ENCODE measurements at places on chromosomes 12 and 14. TPM values are rescaled to one million over a fixed set of nuclear protein-coding genes. Genes with fewer than 3 reads are reported as not detected.
A peak's percentile ranks its signal among the peaks of the same experiment; 100 is the strongest.

- no peaks in the 10 kb centered on the region for H3K27me3 ChIP-seq
- no peak overlapping the region for H3K4me3 ChIP-seq
- no peaks in the 10 kb centered on the region for H3K36me3 ChIP-seq
- peaks cover 7% of the 10 kb centered on the region for H3K4me1 ChIP-seq
- no peak overlapping the region for H3K27ac ChIP-seq
Measured at GRCh38 chr12:9872162-9872561, 3.0 kb upstream of the CLEC2B start.

GRCh38 chr12:101793401-101793800, 37.4 kb downstream of the GNPTAB start:
- no peak overlapping the region for H3K27ac ChIP-seq
- H3K36me3 ChIP-seq: peaks cover 27% of the 10 kb centered on the region
- no peak for DNase-seq
- H3K27me3 ChIP-seq: no peaks in the 10 kb centered on the region
- H3K4me3 ChIP-seq: no peak overlapping the region

GRCh38 chr12:48868451-48868850, 2.8 kb upstream of the RND1 start:
- H3K4me3 ChIP-seq: no peak overlapping the region
- H3K4me1 ChIP-seq: peaks cover 22% of the 10 kb centered on the region
- no peaks in the 10 kb centered on the region for H3K27me3 ChIP-seq
- H3K27ac ChIP-seq: no peak overlapping the region
- H3K36me3 ChIP-seq: no peaks in the 10 kb centered on the region
- no peak for DNase-seq

- H3K4me3 ChIP-seq: no peak overlapping the region
- no peaks in the 10 kb centered on the region for H3K36me3 ChIP-seq
- DNase-seq: no peak
- H3K27ac ChIP-seq: no peak overlapping the region
Measured at GRCh38 chr14:95233702-95234241, 76.4 kb upstream of the DICER1 start.

DNA sequence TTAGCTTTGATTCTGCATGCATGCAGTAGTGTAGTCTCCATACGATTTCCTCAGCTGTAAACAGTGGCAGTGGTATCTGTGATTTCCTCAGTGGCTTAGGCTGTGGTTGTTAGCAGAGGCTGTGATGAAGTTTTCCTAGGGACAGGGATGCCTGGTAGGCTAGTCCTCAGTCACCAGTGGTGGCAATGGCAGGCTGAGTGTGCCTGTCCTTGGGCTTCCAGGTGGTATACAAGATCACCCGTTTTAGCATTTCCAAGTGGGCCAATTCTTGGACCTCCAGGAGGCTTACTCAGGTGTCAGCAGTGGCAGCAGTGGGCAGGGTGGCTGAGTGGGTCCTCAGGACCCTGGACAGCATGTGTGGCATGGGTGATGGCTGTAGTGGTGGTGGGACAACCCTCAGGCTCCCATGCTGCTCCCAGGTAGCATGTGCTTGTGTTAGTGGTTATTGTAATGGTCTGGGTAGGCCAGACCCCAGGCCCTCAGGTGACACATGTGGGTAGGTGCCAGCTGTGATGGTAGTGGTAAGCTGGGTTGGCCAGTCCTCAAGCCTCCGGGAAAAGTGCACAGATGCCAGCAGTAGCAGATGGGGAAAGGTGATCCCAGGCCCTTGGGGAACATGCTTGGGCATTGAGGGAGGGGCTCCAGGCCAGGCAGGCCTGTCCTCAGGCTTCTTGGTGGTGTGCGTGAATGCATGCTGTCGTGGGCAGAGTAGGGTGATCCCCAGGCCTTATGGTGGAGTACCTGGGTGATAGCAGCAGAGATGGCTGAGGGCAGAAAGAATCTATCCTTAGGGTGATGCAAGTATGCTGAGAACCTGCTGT, 146.5 kb downstream of the PAPOLA start:
- no peak for DNase-seq
- H3K4me3 ChIP-seq: no peak overlapping the region
- H3K4me1 ChIP-seq: no peaks in the 10 kb centered on the region
- H3K36me3 ChIP-seq: no peaks in the 10 kb centered on the region

GRCh38 chr14:99699085-99699760, 15.1 kb downstream of the CYP46A1 start:
- no peaks in the 10 kb centered on the region for H3K27me3 ChIP-seq
- no peak overlapping the region for H3K27ac ChIP-seq
- no peaks in the 10 kb centered on the region for H3K4me1 ChIP-seq
- no peak overlapping the region for H3K4me3 ChIP-seq
- no peaks in the 10 kb centered on the region for H3K36me3 ChIP-seq
- DNase-seq: no peak

- H3K36me3 ChIP-seq: no peaks in the 10 kb centered on the region
- no peak for DNase-seq
- no peak overlapping the region for H3K27ac ChIP-seq
- no peaks in the 10 kb centered on the region for H3K4me1 ChIP-seq
Measured at GRCh38 chr12:24820872-24821271, 128.0 kb downstream of the BCAT1 start.

- no peaks in the 10 kb centered on the region for H3K27me3 ChIP-seq
- no peak overlapping the region for H3K27ac ChIP-seq
- DNase-seq: no peak
- H3K4me1 ChIP-seq: no peaks in the 10 kb centered on the region
Measured at GRCh38 chr12:32821293-32821692, 65.6 kb upstream of the YARS2 start.

DNA sequence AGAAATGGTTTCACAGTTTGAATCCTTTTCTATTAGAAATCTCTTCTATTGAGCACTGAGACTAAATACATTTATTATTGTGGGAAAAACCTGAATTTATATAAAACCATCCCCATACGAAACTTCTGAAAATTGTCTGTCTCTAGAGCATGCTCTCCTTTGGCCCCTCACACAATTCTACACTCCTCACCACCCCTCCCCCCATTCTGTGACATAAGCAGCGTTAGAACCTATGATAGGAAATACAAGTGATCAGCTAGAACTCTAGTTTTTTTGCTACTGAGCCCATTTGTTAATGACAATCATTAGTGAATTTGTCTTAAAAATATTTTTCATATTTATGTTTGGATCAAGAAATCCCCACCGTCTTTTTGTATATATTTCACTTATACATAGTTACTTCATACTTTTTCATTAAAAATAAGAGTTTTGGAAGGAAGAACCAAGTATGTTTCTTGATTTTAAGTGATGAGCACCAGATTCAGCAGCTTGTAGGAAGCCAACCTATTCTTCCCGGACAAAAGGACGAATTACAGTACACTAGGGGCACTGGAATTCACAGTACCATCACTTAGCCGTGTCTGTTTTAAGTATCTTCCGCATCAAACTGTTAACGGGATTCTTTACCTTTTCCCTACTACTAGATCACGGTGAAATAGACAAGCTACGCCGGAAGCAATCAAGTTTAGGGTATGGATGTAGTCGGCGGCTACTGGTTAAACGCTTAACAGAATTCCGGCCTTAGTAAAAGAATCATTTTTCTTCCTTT, 724 bp downstream of the GTSF1 start:
- H3K27me3 ChIP-seq: no peaks in the 10 kb centered on the region
- DNase-seq: no peak
- H3K4me1 ChIP-seq: no peaks in the 10 kb centered on the region
- H3K4me3 ChIP-seq: no peak overlapping the region

DNA sequence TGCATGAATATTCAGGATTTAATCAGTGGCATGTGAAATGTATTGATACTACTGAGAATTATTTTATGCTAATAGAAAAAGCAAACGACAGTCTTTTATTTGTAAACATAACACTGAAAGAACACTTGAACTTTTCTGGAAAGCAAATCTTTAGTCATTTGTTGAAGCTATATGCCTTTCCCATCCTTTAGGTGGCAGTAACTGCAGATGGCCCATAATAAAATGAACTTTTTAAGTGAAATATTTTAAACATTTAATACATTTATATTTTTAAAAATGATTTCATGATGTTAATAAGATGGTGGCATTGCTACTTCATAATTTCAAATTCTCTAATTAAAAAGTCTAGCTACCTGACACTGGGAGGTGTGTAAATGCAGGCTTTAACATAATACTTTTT, 13.9 kb upstream of the KRR1 start:
- H3K27me3 ChIP-seq: no peaks in the 10 kb centered on the region
- H3K36me3 ChIP-seq: no peaks in the 10 kb centered on the region
- no peak overlapping the region for H3K4me3 ChIP-seq
- DNase-seq: no peak

GRCh38 chr12:116295327-116296263, 18.1 kb upstream of the MED13L start:
- H3K4me3 ChIP-seq: no peak overlapping the region
- H3K27me3 ChIP-seq: no peaks in the 10 kb centered on the region
- H3K4me1 ChIP-seq: peaks cover 27% of the 10 kb centered on the region
- no peak for DNase-seq
- H3K27ac ChIP-seq: no peak overlapping the region

DNA sequence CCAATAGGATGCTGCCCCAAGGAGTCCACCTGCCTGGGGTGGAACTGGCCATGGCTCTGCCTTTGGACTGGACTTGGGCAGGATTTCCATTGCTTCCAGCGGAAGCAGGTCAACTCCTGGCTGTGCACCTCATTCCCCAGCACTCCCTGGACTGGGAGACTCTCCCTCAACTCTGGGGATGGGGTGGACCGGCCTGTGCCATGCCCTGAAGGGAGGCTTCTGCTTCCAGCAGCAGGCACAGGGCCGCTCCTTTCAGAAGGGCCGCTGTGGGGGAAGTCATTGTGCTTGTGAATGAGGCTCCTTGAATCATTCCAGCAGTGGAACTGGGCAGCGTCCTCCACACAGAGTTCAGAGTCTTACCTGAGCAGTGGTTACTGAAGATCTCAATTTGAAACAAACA, 23.0 kb downstream of the TCHP start:
- H3K27me3 ChIP-seq: no peaks in the 10 kb centered on the region
- no peak overlapping the region for H3K4me3 ChIP-seq
- H3K36me3 ChIP-seq: peaks cover 47% of the 10 kb centered on the region
- no peak overlapping the region for H3K27ac ChIP-seq
- no peak for DNase-seq

GRCh38 chr12:27309293-27309994, 23.2 kb upstream of the BMAL2 start:
- H3K4me1 ChIP-seq: no peaks in the 10 kb centered on the region
- H3K36me3 ChIP-seq: peaks cover 53% of the 10 kb centered on the region
- DNase-seq: no peak
- H3K4me3 ChIP-seq: no peak overlapping the region
- H3K27ac ChIP-seq: no peak overlapping the region
- H3K27me3 ChIP-seq: no peaks in the 10 kb centered on the region

GRCh38 chr14:23610090-23610814, 25.9 kb upstream of the DHRS2 start:
- no peak for DNase-seq
- peaks cover 3% of the 10 kb centered on the region for H3K4me1 ChIP-seq
- peak overlapping the region; percentile 67 for H3K27ac ChIP-seq
- no peaks in the 10 kb centered on the region for H3K36me3 ChIP-seq

EFS gene
- 11.5 TPM for total RNA-seq

PLXNC1 gene
- 28.0 TPM for total RNA-seq

TAS2R30 gene
- total RNA-seq: 3.9 TPM

RALGAPA1 gene
- 64.9 TPM for total RNA-seq

FKBP3 gene
- total RNA-seq: 34.4 TPM

Data from lower lobe of right lung (tissue), 2 donors.